ENCODE measurements at places on chromosomes 11 and 22.

GRCh38 chr11:47018637-47019036, 82.1 kb downstream of the CSTPP1 start:
- DNase-seq, result no peak

DNA sequence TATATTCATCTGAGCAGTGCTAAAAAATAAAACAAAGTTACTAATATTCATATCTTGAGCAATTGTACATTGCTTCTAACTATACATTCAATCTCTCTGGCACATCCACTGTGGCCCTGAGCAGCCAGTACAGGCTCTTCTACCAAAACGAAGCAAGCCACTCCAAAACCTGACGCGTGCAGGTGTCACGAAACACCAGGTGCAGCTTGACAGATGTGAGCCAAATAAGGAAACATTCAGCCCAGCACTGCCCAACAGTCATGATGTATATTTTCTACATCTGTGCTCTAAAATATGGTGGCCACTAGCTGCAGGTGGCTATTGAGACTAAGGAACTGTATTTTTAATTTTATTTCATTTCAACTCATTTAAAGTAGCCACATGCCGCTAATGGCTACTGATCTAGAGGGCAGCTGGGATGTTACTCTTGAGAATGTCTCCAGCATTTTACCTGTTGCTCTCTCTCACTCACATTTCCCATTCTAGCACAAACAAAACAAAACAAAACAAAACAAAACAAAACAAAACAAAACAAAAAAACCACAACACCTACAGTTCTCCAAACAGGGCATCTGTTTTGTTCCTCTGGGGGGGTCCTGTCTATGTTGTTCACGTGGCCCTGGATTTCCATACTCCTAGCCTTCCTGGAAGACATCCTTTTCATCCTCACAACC, 77.7 kb downstream of the LARGE1 start:
- no peak for DNase-seq

GRCh38 chr11:130478881-130479280, 30.4 kb downstream of the ADAMTS15 start:
- DNase-seq, result peak; percentile 43

DNA sequence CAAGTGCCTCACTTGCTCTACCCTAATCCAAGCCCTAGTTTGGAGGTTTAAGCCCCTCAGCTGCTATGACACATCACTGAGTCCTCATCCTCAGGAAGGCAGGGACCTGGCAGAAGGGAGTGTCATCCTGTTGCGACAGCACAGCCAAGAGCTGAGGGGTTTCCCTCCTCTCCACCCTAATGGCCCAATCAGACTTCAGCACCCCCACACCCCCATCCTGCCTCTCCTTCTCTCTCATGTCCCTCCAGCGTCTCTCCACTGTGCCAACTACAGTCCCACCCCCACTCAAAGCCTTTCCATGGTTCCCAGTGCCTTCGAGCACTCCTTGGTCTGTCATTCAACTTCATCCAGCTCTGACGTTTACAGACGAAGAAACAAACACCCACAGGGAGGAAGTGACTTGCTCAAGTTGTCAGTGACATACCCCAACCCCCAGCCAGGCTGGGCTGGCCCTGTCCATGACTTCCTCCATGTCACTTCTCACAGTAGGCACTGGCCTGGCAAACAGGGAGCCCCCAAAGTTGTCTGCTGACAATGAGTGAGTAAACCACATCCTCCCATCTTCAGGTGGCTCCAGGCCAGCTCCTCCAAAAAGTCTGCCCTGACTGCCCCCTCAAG, 15.6 kb downstream of the ARAP1 start:
- peak; percentile 76 for DNase-seq

GRCh38 chr11:690738-691633, 4.0 kb downstream of the DEAF1 start:
- no peak for DNase-seq

DNA sequence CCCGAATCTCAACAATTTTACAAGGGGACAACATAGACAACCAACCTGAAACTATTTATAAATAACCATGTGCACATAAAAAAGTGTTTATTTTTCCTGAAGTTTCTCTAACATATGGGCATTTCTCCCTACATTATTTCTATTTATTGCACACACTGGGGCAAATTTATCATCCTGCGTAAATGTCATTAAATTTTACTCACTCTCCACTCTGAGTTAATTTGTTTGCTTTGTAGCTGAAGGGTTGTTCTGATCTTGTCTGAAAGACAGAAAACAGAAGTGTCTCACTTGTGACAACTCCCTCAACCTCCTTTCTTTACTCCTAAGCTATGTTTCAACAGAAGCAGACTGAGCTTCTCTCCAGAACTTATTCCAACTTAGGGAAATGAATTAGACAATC, 194.2 kb downstream of the HIPK3 start:
- no peak for DNase-seq

DNA sequence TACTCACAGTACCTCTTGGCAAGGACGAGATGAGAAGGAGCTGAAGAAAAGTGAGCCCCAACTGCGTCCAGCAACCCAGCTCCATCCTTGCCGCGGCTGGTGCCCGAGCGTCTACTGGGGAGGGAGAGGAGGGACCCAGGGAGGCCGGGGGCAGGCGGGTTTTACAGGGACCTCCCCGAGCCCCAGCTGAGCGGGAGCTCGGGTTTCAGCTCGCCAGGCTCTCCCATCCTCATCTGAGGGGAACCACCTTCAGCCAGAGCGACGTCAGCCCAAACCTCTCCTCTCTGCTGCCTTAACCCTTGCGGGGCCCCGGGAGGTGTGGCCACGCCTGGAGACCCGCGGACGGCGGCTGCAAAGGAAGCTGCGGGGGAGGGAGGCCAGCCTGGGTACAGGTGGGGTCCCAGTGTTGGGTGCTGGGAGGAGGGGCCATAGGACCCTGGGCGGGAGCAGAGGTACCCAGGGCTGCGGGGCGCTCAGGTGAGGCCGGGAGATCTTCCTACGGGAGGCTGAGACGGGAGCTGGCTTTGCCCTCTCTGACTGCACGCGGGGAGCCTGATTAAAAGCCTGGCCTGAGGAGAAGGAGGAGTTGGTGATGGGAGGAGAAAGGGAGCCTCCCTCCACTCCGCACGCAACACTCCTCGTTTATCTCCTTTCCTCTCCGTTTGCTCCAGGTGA, at the start of gene PAMR1:
TSS of gene PAMR1 (minus strand) at position 116 of the 675 bp plus-strand sequence. CDS start at position 85, 31 bp downstream.
- peak; percentile 72 for DNase-seq

- no peak for DNase-seq
Observed at GRCh38 chr11:64130618-64131017, 35.3 kb downstream of the MACROD1 start.

DNA sequence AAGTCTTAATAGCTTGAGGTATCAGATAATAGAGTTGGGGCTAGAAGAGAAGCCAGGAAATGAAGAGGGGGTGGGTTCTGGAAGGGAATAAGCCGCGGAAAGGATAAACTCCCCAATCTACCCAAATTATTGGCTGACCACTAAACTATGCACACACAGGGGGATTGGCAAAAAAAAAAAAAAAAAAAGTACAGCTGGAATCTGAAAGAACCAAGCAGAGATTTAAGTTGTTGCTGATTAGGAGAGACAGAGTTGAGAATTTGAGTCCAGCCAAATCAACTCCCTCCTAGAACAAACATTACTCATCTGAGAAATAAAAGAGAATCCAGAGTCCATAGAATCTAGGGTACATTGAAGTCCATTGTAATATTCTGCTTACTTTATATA, 134.9 kb downstream of the CCDC81 start:
- DNase-seq, result no peak

DNA sequence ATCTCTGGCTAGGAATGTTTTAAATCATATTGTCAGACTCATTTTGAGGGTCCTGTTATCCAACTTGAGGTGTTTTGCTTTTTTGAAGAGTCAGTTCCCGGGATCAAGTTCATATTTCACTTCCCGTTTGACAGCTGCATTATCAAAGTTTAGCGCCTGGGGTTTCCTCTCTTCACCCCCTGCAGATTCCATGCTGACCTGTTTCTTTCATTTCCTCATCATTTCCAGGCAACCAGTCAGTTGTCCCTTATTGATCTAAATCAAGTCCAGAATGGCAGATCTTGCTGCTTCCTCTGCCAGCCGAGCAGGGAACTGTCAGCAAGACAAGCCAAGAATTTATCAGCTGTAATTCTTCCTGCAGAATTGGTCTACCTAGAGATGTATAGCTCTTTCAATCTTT, 197.6 kb upstream of the SYN3 start:
- DNase-seq, result peak; percentile 2

GRCh38 chr22:28981818-28982499, 79.7 kb downstream of the C22orf31 start:
- no peak for DNase-seq

DNA sequence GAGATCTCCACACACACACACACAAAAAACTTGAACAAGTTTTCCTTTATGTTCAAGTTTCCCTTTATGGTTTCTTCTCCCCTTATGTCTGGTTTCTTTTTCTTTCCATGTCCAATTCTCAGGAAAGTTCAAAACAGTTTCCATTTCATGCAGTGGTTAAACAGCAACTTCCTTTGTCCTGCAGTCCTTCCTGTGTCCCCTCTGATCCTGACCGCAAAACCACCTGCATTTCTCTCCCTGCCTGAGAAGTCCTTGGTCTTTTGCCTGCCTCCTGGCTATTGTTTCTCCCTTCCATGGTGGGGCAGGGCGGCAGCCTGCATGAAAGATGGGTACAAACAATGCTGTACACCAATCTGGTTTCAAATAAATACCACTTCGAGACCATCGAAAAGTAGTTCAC, 58.3 kb upstream of the SORL1 start:
- DNase-seq, result no peak

DNA sequence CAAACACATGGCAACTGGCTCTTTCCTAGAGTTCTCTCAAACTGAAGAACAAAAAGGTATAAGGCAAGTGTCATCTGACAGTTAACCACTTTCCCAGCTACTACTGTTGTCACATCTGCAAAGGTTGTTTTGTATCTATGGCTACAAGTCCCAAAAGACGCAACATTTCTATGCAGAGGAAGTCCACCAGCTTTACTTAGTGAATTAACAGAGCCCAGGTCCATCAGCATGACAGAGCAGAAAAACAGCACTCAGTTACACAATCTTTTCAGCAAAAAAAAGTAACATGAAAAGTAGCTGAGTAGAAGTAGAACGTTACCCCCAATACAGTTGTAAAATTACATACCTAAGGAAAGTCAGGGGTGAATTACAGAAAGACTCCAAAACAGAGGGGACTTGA, 12.1 kb downstream of the CPSF7 start:
- DNase-seq, result peak; percentile 27

GRCh38 chr11:124831897-124832296, 31.7 kb upstream of the MSANTD2 start:
- DNase-seq, result no peak

- no peak for DNase-seq
Observed at GRCh38 chr11:29171360-29171950, 845.4 kb downstream of the KCNA4 start.

DNA sequence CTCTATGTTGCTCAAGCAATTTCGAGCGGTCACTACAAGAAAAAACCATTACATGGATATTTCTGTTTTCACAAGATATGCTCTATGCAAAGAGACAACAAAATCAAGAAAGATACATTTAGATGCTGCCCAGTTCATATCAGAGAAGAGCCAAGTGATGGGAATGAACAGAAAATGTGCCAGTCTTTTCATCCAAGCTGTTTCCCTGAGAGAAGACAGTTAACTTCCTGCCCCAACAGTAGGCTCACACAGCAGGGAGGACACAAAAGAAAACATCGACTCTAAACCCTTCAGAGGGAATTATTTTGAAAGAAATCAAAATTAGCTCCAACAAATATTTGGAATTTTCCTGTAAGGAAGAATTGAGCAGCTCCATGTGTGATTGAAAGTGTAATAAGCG, 11.6 kb downstream of the JAML start:
- no peak for DNase-seq

DNA sequence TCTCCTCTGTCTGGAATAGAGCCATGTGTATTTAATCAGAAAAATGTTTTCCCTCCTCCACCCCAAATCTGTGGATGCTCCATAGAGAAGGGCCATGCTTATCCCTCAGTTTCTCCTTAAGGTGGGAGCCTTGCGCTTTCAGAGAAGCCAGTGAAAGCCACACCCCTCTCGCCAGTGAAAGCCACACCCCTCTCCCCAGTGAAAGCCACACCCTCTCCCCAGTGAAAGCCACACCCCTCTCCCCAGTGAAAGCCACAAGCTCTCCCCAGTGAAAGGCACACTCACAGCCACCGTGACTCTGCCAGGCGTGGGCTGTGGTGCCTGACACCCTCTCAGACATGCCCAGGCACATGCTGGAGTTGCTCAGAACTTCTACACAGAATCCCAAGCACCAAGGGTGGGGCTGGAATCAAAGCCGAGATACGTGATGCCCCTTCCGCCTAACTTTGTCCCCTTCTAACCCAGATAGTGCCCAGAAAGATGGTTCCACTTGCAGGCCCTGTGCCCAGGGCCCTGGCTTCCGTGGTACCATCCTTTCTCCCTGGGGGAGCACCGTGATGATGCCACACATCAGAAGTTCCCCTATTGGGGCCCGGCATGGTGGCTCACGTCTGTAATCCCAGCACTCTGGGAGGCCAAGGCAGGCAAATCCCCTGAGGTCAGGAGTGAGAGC, 16.5 kb upstream of the PRR5 start:
- DNase-seq, result peak; percentile 76

- DNase-seq, result peak; percentile 69
Observed at GRCh38 chr11:73652046-73652730, 5.8 kb downstream of the PLEKHB1 start.

- no peak for DNase-seq
Observed at GRCh38 chr22:38523479-38523878, 17.4 kb upstream of the DDX17 start.

- no peak for DNase-seq
Observed at GRCh38 chr11:69518081-69518950, 36.9 kb downstream of the LINC01488 start.

- no peak for DNase-seq
Observed at GRCh38 chr11:33701302-33702230, 940 bp upstream of the C11orf91 start.

All from mesendoderm (in vitro differentiated cells).